D721Med (cell line): ENCODE measurements at places on chromosomes 7 and 10.

- no peak for DNase-seq
These were observed 287.4 kb downstream of the SKIDA1 start for GRCh38 chr10:21238044-21238443.

GRCh38 chr10:97140049-97140846, 45.5 kb downstream of the SLIT1 start:
- no peak for DNase-seq

GRCh38 chr7:143477501-143478150, at the start of gene TAS2R41:
Gene TAS2R41 (plus strand): TSS chr7:143477873. CDS start chr7:143477873, 0 bp downstream.
- DNase-seq: no peak

GRCh38 chr7:111107579-111107978, 16.7 kb downstream of the LRRN3 start:
- DNase-seq: no peak

DNA sequence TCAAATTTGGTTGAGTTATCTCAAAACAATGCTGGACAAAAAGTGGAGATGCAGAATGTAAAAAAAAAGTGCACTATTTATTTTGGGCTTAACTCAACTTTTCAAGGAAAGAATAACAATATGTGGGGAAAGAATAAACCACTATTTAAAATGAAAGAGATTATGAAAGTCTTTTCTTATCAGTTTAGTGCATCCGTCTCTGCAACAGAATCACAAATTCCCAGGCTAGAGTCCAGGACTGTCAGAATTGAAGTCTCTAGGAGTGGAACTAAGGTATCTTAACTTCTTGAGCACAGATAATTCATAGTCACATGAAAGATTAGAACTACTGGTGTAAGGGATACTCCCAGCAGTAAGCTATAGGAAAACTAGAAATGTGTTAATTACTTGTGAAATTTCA, 1200.3 kb upstream of the LRRN3 start:
- DNase-seq: no peak

DNA sequence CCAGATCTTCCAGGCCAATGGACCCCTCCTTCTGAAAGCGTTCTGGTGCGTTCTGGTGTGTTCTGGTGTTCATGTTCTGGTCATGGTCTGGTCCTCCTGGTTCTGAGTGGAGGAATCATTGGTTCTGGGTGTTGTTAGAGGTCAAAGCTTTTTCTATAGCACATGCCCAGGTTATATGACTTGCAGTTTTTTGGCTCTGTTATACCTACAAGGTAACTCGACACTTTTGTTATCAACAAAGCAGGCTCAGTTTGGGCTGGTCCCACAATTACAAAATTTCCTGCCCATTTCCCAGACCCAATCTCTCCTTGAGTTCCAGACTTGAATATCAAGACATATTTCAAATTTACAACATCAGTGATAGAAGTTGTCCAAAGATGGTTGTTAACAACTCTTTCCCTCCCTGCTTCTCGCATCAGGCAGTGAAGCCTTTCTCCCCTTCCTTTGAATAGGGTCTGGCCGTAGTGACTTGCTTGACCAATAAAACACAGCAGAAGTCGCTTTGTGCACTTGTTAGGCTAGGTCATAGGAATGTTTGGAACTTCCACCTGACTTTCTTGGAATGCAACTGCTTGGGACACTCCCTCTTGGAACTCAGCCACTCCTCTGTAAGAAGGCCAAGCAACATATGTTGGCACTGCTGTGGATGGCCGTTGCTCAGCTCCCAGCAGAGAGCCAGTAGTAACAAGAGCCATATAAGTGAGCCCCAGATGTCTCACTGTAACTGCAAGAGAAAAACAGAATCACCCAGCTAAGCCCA, 83.1 kb upstream of the STEAP1B start:
- DNase-seq: no peak

DNA sequence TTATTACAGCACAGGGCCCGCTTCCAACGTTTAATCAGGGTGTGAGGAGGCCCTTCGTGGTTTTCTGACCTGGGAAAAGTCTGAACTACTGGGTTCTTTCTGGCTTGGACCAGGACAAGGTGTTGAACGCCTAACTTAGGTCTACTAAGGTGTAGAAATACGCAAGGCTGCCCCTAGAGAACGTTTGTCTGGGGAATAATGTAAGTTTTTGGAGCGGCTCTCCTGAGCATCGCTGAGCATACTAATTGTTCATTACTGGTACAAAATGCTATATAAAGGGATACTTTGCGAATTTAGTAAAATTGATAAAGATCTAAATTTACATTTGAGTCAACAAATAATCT, 32.4 kb upstream of the TOMM7 start:
- no peak for DNase-seq

DNA sequence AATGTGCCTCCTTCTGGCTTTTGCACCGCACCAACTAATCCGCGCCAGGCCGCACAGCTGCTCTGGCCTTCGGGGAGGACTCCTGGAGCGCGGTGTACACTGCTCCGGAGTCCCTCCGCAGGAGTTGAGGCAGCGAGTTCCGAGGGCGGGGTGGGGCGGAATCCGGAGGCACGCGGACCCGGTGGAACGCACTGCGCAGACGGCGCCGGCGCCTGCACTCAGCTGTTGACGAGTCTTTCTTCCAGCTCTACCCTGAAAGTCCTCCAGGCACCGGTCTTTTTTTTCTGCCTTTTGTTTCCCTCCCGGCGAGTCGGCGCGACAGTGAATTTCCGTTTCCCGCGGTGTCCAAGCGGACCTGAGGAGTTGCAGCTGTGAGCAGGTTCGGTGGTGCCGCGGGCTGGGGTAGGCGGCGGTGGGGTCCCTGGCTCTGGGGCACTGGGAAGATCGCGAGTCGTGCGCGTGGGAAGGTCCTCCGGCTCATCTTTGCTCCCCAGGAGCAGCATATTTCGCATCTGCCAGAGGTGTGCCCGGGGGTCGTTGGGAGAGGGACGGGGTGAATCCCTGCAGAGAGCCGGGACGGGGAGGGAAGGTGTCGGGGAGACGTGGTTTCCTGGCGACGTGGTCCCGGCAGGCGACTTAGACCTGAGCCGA, 44.1 kb downstream of the SFTPD start:
- no peak for DNase-seq

DNA sequence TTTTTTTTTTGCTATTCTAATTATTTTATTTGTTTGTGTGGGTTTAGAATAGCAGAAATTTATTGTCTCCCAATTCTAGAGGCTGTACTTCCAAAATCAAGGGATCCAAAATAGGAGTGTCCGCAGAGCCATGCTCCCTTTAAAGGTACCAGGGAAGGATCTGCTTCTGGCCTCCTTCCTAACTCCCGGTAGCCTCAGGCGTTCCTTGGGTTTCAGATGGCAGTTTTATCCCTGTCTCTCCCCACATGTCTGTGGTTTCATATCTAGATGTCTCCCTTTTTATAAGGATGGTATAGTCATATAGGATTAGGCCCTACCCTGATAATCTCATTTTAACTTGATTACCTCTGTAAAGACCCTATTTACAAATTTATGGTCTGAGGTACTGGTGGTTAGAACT, 48.4 kb downstream of the BMPR1A start:
- DNase-seq: no peak

- DNase-seq: no peak
These were observed 197.0 kb downstream of the ZNF438 start for GRCh38 chr10:30834651-30835050.

- no peak for DNase-seq
These were observed 157.5 kb upstream of the PHYHIPL start for GRCh38 chr10:59018977-59019376.

- DNase-seq: no peak
These were observed 52.8 kb downstream of the DLG5 start for GRCh38 chr10:77873536-77874380.

DNA sequence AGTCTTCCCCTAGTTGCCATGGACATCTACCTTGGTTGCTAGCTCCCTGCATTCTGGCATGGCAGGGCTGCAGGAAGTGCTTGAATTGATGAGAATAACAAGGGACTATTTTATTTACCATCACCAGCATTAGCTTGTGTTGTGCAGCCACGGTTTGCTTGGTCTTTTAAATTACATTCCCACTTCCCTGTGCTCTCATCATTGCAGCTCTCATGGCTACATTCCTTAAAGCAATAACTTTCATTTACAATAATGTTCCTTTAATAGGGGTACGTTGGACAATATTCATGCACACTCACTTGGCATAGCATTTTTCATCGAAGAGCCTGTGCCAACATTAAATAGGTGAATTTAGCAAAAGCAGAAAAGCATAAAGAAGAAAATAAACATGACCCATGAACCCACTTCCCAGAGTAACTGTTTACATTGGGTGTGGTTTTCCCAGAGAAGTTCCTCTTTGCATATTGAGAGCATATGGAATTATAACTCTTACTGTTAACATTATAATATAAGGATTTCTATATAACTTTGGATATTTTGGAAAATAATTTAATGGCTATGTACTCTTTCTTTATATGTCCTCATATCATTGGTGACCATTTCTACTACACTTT, 113.2 kb upstream of the VWC2 start:
- no peak for DNase-seq

GRCh38 chr7:83613232-83613631, 35.7 kb downstream of the SEMA3E start:
- no peak for DNase-seq

DNA sequence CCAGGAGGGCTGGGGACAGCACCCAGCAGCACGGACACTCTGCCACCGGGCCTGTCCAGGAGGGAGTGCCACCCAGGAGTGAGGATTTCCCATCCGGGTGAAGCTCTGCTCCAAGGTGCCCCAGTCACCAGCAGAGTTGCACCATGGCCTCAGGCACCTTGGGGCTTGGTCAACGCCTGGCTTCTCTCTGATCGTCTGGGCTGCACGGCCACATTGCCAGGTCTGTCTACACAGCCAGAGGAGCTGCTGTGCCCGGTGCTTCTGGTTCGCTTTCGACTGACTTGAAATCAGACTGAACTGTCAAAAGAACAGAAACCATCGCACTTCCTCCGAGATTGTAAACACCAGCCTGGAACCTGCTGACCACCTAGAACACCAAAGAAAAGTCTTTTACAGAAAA, 12.0 kb downstream of the SHH start:
- DNase-seq: no peak

GRCh38 chr7:98250789-98251188, 1.2 kb downstream of the TECPR1 start:
- DNase-seq: no peak
